ENCODE measurements at places on chromosomes 6 and 20.

- peak; percentile 93 for DNase-seq
These were observed 15.8 kb upstream of the LIN28B start for GRCh38 chr6:104940893-104941728.

DNA sequence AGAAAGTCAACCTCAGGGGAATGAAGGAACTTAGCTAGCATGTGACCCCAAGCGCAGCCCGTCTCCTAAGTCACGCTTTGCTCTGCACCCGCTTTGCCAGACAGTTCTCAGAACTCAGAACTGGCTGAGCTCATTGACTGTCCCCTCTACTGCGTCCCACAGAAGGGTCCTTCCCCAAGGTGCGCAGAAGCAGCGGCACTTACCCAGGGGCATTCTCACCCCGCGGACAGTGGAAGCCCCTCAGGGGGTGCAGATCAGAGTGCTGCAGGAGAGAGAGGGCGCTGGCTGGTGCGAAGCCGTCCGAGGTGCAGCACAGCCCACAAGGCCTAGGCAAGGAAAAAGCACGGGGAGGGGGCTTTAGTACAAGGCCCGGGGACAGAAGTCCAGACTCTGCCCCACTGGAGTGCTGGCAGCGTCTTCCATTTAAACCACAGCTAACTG is 807 bp downstream of the SNHG17 start:
- peak; percentile 43 for DNase-seq

- DNase-seq = peak; percentile 51
These were observed 397 bp downstream of the WDR27 start for GRCh38 chr6:169701311-169701953.

GRCh38 chr20:50335866-50336265 is 145.2 kb downstream of the CEBPB start:
- DNase-seq = no peak

GRCh38 chr20:368915-369314 is 11.6 kb upstream of the TRIB3 start:
- no peak for DNase-seq

- no peak for DNase-seq
These were observed 7.6 kb upstream of the FAM110A start for GRCh38 chr20:825710-826421.

DNA sequence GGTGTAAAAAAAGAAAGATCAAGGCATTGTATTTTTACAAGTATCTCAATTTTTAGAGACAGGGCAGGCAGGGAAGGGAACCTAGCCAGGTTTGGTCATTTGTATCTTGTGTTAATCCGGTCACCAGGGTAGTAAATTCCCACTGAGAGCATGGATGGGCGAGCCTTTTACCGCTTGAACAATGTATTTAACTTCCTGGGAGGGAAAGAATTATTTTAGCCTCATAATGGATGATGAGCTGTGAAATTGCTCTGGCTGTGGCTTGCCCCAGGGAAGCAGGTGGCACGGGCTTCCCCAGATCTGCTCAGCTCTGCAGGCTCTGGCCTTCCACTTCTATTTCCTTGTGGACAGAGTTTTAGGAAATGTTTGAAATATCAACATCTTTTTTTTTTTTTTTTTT is 72.9 kb downstream of the TOX2 start:
- DNase-seq = no peak

DNA sequence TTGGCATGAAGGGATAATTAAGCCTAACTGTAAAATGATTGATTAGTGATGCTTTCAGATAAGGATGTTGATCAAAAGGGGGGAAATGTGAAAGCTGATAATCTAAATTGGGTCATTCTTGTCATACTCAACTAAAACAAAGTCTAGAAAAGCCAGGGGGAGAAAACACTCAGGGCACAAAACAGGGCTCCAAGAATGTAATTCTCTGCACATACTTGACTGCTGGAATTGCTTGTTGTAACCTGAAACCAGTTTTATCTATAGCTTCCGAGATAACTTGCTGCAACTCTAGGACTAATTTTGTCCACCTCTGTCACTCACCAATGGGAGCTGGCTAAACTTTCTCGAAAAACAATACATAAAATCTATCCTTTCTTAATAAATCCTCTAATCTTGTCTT is 310.3 kb downstream of the CLVS2 start:
- no peak for DNase-seq
